ENCODE measurements at places on chromosomes 3 and 15.

DNA sequence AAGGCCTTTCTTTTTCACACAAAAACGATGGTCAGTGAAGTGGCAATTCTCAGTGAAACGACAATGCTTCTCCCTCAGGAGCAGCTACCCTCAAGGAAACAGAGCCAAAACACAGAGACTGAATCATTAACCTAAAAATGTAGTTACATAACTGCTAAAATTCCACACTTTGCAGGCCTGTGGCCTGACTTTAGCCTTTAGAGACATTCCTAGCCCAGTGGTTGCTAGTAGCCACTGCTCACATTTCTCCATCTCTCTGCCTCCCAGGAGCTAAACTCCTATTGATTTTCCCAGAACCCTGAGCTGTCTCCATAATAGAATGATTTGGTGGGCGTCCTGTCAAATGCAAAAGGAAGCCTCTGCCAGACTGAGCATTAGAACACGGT, 630.1 kb upstream of the KCNMB2 start:
- DNase-seq = peak; percentile 58

DNA sequence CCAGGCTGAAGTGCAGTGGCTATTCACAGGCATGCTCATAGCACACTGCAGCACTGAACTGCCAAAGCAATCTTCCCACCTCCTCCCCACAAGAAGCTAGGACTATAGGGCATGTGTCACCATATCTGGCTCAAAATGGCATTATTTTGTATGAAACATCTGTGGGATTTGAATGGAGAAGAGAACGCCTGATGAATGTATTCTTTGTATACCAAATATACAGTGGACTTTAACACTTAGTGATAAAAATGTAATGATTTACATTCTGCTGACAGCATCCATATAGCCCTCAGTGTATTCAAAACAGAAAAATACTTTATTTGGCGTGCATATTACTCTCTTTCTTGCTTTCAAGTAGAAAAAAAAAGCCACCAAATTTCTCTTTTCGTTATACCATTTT, 257.8 kb downstream of the FOXP1 start:
- no peak for DNase-seq

DNA sequence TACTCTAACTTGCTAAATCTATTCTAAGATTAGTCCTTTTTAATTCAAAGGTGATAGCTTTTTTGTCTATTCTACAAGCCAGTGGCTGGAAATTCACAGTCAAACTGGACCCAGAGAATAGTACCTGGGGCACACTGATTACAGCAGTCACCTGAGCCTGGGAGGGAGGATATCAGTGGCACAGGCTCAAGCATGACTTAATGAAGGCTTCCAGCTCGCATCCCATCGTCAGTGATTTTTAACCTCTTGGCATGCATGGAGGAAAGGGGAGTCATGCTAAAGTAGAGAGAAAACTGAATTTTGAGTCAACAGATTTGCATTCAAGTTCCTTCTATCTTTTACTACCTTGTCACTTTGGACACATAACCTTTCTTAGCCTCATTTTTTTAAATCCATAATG, 24.8 kb downstream of the GOLIM4 start:
- no peak for DNase-seq

DNA sequence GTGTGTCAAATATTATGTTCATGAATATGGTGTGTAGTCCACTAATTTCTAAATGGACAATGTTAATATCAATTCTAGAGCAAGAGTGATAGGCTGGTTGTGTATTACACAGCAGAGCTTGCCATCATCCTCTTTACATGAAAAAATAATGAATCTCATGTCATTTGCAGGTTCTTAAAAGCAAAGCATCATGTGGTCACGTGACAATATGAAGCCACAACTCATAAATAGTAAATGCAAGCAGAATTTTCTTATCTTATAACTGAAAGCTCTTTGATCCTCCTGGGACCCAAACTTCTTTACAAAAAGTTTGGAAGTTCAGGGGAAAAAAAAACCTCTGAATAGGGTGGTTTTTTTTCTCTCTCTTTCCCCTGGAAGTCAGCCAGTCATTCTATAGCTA, 26.9 kb upstream of the LRRN1 start:
- no peak for DNase-seq

- DNase-seq = no peak
These were observed 86.6 kb upstream of the AGBL1 start for GRCh38 chr15:85993116-85993515.

DNA sequence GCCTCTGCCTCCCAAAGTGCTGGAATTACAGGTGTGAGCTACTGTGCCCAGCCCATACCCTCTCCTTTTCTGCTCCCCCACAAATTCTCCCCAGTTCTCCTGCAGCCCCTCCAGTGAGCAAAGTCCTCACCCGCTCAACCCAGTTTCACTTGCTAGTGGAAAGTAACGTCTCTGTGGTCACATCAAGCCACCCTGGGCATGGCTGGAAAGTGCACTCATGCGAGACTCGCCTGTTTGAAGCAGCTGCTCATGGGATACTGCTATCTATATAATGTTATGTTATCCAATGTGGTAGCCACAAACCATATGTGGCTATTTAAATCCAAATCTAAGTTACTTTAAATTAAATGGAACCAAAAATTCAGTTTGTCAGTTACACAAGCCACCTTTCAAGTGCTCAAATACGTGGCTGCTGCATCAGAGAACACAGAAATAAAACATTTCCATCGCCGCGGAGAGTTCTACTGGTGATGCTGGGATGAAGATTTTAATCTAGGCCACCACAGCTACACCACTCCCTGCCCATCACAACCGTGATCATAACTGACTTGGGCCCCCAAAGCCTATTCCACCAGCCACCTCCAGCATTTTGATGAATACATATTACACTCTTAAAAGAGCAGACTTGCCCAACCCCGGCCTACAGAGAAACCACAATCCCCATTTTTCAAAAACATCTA, 119.4 kb downstream of the LIPC start:
- DNase-seq = no peak

GRCh38 chr3:140736863-140737460, 59.1 kb downstream of the TRIM42 start:
- peak; percentile 13 for DNase-seq
